ENCODE measurements at places on chromosomes 6 and 20. TPM values are rescaled to one million over a fixed set of nuclear protein-coding genes. Genes with fewer than 3 reads are reported as not detected.
A peak's percentile ranks its signal among the peaks of the same experiment; 100 is the strongest.

Gene MICB
- 49.0 TPM for total RNA-seq

Gene DACT2
- total RNA-seq = not detected

Gene EDN1
- total RNA-seq = not detected

DNA sequence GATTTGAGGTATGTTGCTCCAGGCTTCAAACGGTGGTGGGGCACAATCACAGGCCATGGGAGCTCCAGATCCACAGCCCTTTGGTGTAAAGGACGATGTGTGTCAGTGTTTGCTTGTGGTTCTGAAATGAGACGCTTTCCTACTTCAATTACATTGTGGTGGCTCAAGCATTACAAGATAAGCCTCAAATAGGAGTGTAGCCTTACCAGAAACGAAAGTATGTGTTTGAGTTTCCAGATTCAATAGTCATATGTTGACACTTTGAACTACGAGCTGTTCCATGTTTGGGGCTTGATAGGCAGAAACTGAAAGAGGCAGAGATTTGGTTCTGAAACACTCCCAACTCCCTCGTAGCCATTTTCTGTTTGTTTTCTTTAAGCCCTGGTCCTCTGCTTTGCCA is 187.1 kb downstream of the MYLK4 start:
- H3K4me3 ChIP-seq = no peak overlapping the region
- DNase-seq = no peak

- H3K27ac ChIP-seq = peak overlapping the region; percentile 53
- H3K27me3 ChIP-seq = peaks cover 6% of the 10 kb centered on the region
- no peak overlapping the region for H3K4me3 ChIP-seq
- H3K36me3 ChIP-seq = no peaks in the 10 kb centered on the region
- no peak for DNase-seq
- peaks cover 17% of the 10 kb centered on the region for H3K4me1 ChIP-seq
Observed at GRCh38 chr20:38134427-38135270, 30.4 kb downstream of the TGM2 start.

Gene C6orf52
- total RNA-seq = 2.3 TPM

GRCh38 chr20:60761056-60761455 is 491.0 kb upstream of the CDH4 start:
- no peak overlapping the region for H3K27ac ChIP-seq
- no peaks in the 10 kb centered on the region for H3K4me1 ChIP-seq
- no peak overlapping the region for H3K4me3 ChIP-seq
- H3K36me3 ChIP-seq = no peaks in the 10 kb centered on the region
- no peaks in the 10 kb centered on the region for H3K27me3 ChIP-seq
